ENCODE measurements at places on chromosomes 3 and 15. TPM values are rescaled to one million over a fixed set of nuclear protein-coding genes. Genes with fewer than 3 reads are reported as not detected.

- no peak for DNase-seq
Measured at GRCh38 chr3:115657168-115657567, 33.9 kb downstream of the GAP43 start.

DNA sequence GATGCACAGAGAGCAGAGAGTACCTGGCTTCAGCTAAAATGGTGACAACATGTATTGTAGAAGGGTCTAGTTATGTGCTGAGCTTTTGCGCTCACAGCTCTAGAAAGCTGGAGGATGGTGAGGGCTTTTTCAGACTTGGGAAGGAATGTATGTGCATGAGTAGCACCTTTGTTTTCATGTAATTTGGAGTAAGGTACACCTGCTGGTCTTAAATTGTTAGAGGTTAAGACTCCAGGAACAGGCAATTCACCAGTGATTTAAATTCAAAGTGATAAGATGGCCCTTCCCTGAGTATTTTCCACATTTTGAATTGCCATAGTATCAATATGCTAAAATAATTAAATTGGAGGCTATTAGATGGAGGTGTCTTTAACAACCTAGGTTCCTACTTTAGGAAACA, 436.4 kb upstream of the GOLIM4 start:
- no peak for DNase-seq

- DNase-seq, result no peak
Measured at GRCh38 chr3:9416139-9416780, 18.8 kb downstream of the SETD5 start.

Gene ONECUT1
- not detected for total RNA-seq

- DNase-seq, result no peak
Measured at GRCh38 chr3:131228522-131228921, 153.1 kb upstream of the NUDT16 start.

DNA sequence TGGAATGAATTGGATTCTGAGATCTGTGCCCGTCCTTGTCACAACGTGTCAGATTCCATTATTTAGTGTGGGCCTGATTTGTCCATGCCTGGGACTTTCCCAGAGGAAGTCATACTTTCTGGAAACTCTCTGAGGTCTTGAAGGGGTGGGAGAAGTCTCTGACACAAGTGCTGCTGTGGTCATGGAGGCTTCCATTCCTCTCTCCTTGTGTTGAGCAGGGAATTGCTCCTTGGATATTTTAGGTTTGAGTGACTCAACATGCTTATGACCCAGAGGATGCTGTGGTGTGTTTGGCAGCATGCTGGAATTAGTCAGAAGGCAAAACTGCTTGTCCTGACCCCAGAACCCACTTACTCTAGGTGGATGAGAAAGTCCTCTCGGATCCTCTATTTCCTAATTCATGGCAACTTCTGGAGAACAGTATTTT, 132.1 kb downstream of the LPP start:
- DNase-seq, result peak; percentile 80

Gene RARB
- total RNA-seq, result 20.3 TPM

- no peak for DNase-seq
Measured at GRCh38 chr3:78881501-78881900, 886.3 kb downstream of the ROBO1 start.

- DNase-seq, result peak; percentile 68
Measured at GRCh38 chr15:101497017-101497416, 7.5 kb upstream of the PCSK6 start.

DNA sequence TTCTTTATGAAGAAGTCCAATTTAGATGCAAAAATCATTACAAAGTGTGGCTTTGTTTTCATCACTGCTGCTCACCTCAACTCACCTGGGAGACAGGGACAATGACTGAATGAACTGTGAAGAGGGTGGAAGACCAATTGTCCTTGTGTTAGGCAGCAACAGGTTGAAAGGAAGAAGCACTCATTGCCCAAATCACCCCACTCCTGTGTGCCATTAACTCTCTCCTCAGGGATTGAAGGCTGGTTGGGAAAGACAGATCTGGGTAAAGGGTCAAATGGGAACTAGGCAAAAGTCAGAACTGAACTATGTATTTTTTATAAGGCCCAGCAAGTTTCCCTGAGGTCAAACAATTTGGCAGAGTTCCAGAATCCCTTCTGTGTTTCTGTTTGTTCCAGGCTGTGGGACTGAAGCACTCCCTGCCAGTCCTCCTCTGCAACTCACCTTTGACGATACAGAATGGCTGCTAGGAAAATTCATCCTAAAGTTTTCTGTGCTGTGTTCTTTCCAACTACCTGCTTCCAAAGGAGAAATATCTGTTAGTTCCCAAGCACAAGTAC, 68.6 kb upstream of the CCDC39 start:
- DNase-seq, result no peak

DNA sequence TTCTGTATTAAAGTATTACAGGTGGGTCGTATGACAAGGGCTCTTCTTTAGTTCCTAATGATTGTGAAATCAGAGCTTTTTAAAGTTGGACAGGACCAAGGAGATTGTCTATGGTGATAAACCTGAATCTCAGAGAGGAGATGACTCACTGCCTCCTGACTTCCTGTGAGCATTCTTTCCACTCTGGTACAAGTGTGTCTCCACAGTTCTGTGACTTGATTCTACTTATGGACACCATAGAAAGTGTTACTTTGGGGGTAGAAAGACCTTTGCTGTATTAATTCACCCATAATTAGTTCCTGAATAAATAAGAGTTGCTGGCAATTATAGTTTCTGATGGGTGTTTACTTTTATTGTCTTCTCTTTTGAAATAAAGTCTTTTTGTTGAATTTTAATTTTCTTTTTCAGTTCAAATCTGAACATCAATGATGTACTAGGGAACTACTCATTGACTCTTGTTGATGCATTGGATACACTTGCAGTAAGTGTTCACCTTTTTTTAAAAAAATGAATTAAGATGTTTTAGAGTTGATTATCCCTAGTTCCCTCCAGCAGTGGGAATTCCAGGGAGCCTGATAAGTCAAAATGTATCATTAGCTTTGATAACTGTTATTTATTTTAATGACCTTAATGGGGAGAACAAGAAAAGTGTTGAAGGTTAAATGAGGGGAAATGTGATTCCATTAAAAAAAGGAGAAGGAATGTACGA, 7.4 kb downstream of the EDEM1 start:
- no peak for DNase-seq

Gene MAP1A
- total RNA-seq, result 182 TPM

Gene SPINT1
- total RNA-seq, result 0.59 TPM

Gene NSUN3
- 6.8 TPM for total RNA-seq

Gene SPTSSB
- total RNA-seq, result 0.51 TPM

Gene STAB1
- total RNA-seq, result 52.2 TPM

GRCh38 chr3:94303897-94304296, 241.0 kb downstream of the NSUN3 start:
- DNase-seq, result no peak

Gene GPR176
- 2.7 TPM for total RNA-seq

DNA sequence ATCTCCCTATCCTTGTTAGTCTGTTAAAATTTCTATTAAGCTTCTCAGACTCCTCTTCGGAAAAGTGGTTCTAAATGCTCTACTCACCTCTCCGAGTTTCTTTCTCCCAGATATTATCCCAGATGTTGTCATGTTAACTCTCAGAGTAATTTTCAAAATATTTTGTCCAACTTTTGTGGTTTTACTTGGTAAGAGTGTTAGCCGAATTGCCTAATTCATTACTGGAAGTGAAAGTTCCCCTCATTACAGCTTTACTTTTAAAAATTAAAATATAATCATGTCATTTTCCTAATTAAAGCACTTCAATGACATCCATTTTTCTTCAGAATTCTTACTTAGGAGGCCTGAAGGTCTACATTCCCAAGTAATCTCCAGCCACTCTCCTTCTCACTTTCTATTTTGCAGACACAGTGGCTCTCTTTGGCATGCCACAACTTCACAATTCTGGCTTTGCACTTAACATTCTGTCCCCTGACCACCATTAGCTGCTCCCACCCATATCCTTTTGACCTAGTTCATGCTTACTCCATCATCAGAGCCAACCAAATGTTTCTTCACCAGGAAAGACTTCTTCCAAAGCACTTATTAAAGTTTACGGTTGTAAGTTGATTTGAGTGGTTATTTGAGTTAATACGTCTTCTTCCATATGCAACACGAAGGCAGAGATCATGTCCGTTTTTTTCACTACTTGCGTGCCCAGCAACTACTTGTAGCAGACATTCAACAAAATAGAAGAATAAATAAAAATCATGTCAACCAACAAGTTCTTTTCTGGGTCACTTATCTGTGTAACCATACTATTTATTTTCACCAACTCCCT, 10.2 kb upstream of the TIPARP start:
- DNase-seq, result no peak

- DNase-seq, result no peak
Measured at GRCh38 chr3:3089017-3089416, 21.2 kb downstream of the IL5RA start.

- no peak for DNase-seq
Measured at GRCh38 chr3:13642597-13642996, 93.7 kb downstream of the FBLN2 start.

- no peak for DNase-seq
Measured at GRCh38 chr3:14496351-14496750, 43.8 kb downstream of the GRIP2 start.

DNA sequence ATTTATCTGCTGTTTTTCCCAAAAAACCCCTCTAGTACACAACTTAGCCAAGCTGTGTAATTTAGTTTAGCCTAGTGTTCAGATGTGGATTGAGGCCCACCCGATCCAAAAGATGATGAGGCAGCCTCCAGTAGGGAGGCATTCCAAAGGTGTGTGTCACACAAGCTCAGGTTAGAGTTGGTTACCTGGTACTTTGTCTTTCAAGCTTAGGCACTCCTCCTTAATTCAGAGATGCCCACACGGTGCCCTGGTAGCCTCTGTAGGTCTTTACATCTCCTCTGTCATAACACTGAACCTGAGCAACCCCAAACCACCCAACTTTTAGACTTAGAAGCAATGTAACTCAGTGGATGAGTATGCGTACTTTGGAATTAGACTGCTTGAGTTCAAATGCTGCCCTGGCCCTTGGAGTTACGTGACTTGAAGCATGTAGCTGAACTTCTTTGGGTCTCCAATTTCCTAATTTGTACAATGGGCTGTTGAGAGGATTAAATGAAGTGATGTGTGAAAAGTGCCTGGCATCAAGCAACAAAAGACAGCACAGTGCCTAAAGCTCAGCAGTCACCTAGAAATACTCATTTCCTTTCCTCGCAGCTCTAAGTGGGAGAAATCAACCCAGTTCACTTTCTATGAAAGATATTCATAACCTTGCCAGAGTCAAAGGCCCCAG, 284.6 kb upstream of the RARB start:
- no peak for DNase-seq

Gene TXNRD3
- total RNA-seq, result 5.1 TPM

Gene RPL4
- total RNA-seq, result 1,100 TPM

GRCh38 chr15:74275957-74276356, 39.8 kb downstream of the CCDC33 start:
- no peak for DNase-seq

Gene RNF123
- 59.4 TPM for total RNA-seq

DNA sequence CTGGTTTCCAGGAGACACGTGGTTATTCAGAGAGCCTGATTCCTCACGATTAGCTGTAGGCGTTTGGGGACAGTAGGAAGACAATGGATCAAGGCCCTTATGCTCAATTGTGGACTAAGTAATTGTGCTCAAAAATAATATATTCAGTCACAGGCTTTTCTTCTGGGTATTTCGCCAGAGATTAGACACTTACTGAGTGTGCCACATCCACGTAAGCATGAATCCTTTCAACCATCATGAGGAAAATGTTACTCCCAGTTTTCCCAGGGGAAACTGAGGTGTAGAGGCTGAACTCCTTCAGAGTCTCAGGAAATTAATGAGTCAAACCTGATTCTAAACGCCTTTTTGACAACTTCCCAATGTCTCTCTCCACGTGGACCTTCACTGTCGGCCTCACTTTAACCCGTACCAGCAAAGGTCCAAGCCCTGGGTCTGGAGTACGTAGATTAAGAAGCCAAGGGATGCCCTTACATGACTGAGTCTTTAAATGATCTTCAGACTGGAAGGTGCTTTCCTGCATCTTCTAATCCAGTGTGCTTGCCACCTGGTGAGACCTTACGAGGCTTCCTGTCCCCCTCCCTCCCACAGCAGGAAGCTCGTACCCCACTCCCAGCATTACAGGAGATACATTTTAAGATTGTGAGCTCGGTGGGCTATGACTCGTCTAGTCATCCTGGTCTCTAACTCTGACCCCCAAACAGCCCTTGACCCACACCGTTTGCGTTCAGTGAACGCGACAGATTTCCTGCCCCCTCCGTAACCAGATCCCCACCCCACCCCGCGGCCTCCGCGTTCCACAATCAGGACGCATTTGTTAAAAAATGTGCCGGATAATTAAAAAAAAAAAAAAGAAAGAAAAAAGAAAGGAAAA, 1.7 kb downstream of the PKM start:
- no peak for DNase-seq

- DNase-seq, result no peak
Measured at GRCh38 chr15:52144656-52145178, 32.1 kb upstream of the BCL2L10 start.

GRCh38 chr15:48896869-48897814, 19.2 kb downstream of the EID1 start:
- no peak for DNase-seq

GRCh38 chr15:49989498-49989897, 129.5 kb downstream of the ATP8B4 start:
- DNase-seq, result no peak

Gene SLC24A5
- not detected for total RNA-seq

Gene POTEB2
- total RNA-seq, result not detected

DNA sequence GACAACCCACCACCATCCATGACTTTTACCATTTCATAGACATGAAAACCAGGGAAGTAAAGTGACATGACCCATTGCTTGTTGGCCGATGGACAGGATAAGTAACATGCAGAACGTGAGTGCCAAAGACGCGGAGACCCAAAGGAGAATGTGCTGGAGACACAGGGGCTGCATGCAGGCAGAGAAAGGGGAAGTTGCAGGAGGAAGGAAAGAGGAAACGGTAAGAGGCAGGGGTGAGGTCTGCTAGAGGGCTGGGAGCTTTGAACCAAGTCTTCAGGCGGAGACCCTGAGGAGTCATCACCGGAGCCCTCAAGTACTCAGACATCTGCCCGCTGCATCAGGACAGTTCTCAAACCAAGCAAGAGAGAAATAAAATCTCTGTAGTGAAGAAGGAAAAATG, 34.9 kb downstream of the MAGEF1 start:
- no peak for DNase-seq

Gene NDN
- 35.4 TPM for total RNA-seq

DNA sequence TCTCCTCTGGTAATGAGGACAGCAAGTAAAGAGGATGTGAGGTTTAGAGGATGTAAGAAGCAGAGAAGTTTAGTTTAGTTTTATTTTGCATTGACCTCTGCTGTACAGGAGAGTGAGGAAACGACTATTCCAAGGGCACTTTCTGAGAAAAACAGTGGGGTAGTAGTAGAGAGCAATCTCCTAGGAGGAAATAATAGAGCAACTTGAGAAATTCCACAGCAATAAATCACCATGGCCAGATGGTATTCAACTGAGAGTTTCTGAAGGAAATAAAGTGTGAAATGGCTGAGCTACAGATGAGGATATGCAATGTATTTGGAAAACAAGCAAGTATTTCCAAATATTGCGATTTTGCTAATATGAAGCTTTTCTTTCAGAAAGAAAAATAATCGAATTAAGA, 118.9 kb downstream of the DPH6 start:
- DNase-seq, result no peak

Gene HGD
- total RNA-seq, result 0.73 TPM

- no peak for DNase-seq
Measured at GRCh38 chr3:40169983-40170382, 139.5 kb upstream of the EIF1B start.

Gene PGBD4
- 1.5 TPM for total RNA-seq

All from cardiac septum (tissue), 1 donor.